ENCODE measurements at places on chromosomes 2 and 18. TPM values are rescaled to one million over a fixed set of nuclear protein-coding genes. Genes with fewer than 3 reads are reported as not detected.
A peak's percentile ranks its signal among the peaks of the same experiment; 100 is the strongest.

MC2R gene
- total RNA-seq: not detected

CABYR gene
- total RNA-seq: 3.1 TPM

ALPP gene
- not detected for total RNA-seq

NXPH2 gene
- total RNA-seq: not detected

ZNF804A gene
- not detected for total RNA-seq

POTEJ gene
- not detected for total RNA-seq

EMILIN1 gene
- total RNA-seq: 77.4 TPM

PTCD3 gene
- total RNA-seq: 73.5 TPM

EFEMP1 gene
- total RNA-seq: 446 TPM

FBXO36 gene
- total RNA-seq: 3.0 TPM

- no peak for DNase-seq
Measured at GRCh38 chr18:3693410-3693809, 243.4 kb downstream of the TGIF1 start.

DNA sequence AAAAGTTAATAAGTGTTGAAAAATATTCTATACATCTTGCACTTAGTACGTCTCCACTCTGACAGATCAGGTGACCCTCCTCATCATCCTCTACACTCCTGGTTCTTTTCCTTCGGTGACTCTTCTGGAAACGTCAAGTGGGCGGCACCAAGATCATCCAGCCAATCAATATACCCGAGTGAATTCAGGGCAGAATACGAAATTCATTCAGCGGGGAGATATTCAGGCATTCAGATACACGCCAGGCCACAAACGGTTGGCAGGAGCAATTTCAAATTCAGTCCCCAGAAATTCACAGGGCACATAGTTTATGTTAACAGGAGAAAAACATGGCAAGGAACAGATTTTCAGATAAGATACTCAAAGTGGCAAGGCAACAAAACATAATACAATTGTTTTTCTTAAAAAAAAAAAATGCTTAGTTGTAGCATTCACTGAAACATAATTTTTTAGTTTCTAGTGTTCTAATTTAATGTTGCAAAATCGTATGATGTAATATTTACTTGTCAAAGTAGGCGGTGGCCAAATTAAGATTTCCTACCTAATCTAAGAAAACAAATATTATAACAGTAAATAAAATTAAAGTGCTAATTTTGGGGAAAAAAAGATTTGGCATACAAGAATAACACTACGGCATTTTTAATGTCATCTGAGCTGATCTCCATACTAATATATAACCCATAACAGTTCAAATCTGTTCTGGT, 4.2 kb downstream of the CLK1 start:
- no peak for DNase-seq

- DNase-seq: no peak
Measured at GRCh38 chr2:9382604-9383235, 40.6 kb downstream of the ITGB1BP1 start.

GRCh38 chr2:127829845-127830246, 18.9 kb upstream of the WDR33 start:
- DNase-seq: no peak

GRCh38 chr18:76903386-76903785, 81.0 kb downstream of the ZNF236 start:
- no peak for DNase-seq

DNA sequence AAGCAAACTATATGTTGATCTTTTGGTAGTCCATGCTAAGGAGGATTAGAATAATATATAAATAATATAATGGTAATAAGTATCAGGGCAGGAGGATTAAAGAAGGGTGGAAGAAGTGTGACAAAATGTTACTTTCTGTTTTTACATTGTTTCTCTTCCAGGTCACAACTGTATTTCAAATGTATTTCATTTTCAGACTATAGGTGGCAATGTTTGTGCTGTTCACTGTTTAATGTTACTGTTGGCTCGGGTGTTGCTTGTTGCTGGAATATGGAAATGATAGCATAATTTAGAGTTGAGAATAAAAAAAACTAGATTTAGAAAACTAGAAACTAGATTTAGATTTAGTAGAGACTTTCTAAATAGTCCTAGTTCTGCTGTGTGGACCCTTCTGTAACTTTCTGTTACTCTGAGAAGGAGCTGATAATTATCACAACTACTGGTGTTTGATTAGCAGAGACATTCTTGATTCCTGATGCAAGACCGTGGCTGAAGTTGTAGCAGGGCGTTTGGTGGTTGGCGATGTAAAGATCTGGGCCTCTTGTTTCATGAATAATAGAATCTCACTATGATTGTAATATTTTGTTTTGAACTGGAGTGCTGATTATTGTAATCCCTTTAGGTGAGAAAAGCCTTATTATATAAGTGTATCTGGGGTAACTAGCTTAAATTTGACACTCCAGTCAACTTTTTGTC, 7.9 kb downstream of the NEDD4L start:
- DNase-seq: no peak

DNA sequence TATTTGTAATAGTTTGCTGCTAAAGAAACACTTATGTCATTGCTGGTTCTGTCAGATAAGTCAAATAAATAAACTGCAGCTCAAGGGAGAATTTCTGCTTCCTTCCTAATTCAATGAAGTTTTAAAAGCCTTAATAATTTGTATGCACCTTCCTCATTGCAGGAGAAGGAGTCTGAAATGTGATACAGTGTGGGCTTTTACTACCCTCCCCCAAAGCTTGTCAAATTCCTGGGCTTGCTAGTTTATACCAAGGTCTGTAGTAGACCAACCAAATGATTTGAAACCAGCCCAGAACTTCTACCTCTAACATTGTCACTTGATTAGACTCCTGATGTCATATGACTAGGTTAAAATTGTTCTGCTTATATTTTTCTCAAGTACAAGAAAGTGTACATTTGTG, 131.8 kb downstream of the DTNA start:
- DNase-seq: no peak

DNA sequence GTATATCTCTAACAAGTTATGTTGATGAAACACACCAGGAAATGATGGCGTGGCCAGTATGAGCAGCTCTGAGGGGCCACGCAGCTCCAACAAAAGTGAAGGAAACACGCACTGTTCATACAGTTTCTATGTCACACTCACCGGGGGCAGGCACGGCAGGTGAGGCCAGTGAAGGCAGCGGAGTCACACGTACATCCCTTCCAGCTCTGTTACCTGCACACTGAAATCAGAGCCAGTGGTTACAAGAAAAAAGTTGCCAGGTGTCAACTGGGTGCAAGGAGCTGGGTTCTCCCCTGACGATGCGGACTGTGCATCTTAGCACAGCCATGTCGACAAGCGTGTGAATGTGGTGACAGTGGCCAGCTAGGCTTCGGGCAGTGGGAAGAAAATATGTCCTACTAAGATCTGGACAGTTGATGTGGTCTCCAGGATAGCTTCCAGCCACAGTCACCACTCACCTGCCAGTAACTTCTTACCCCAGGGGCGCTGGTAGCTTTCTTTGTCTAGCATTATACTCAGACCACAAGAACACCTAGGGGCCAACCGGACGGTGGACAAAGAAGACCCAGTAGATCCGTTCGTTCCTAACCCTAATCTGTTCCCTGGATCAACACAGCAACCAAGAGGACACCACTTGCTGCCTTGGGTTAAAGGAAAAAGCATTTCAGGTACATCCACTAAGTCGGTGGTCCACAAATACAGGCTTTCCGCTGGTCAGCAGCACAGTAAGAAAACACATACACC, 10.1 kb downstream of the HJURP start:
- peak; percentile 39 for DNase-seq

GRCh38 chr18:486929-487740, 13.4 kb downstream of the COLEC12 start:
- no peak for DNase-seq

- DNase-seq: peak; percentile 81
Measured at GRCh38 chr2:74206180-74206688, 7.8 kb downstream of the MTHFD2 start.

DNA sequence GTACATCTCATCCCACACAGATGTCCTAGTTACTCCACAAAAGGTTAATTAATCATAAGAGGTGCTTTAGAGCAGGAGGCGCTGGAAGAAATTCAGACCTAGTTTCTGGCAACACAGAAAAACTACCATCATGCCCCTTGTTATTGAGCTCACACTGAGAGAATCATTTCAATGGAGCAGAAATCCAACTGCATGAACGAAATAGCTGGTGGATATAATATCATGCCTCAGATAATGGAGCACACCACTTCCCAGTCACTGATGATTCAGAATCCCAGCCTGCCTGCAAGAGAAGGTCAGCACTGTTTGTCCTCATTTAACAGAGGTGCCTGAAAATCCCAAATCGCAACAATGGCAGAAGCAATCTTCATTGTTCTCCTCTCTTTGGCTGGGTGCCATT, 125.8 kb upstream of the CREB1 start:
- DNase-seq: no peak

DNA sequence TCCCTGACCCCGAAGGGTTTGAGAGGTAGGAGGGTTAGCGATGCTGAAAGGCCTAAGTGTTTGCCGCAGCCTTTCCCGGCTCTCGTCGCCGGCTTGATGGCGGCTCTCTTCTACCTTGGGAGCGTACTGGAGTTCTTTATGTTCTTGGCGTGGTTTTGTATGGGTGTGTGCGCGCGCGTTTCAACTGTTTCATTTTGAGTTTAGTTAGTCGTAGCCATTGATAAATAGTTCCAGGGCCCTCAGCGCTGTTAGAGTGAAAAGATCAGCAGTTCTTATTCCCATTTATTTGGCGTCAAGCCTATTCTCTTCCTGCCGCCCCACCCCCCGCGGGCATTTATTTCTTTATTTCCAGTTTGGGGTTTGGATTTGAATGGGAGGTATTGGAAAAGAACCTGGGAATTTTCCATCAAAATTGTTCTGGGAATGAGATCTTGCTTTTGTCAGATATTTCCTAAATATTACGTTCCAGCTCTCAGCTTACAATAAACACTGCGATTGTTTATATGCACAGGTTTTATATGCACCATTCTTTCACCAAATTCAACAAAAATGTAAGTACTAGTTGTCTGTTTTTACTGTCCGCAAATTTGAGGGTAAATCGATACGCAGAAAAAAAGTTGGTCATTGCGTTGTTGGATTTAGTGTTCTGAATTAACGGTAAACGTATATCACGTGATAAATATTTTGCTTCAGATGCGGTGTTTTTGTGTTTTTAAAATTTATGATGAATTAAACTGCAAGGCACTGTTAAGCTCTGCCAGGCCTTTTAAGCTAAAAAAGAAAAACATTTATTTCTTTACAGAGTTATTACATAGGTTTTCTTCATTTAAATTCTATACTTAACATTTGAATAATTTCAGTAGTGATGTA, 954 bp downstream of the CCNT2 start:
- DNase-seq: peak; percentile 90

DNA sequence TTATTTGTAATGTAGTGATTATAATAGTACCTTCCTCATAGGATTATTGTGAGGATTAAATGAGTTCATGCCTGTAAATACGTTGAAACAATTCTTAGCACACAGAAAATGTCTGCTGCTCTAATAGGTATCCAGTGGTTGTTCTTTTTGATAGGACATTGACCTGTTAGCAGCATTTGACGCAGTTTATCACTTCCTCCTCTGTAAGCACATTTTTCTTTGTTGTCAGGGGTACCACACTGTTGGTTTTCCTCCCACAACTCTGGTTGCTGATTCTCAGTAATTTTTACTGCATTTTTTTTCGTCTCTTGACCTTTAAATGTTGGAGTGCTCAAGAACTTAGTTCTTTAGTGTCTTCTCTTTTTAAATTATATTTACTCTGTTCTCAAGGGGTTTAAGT, 15.4 kb downstream of the PPM1B start:
- no peak for DNase-seq

GRCh38 chr18:79548986-79549637, 130.5 kb upstream of the CTDP1 start:
- DNase-seq: peak; percentile 84

DNA sequence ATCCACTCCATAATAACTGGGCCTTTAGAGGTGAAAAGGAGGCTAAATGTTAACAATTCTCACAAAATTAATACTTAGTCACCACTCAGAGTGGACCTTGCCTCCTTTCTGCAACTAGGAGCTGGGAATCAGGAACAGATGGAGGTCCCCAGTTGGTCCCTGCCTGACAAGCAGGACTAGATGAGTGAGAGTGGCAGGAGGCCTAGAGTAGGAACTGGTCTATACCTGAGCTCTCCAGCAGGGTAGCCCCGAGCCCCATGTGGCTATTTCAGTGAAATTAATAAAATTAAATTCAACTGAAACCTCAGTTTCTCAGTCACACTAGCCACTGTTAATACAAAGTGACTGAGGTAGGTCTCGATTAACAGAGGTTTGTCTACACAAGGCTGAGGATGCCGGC, 150.5 kb downstream of the MYO5B start:
- DNase-seq: no peak

GRCh38 chr2:152319822-152320570, 15.0 kb upstream of the FMNL2 start:
- no peak for DNase-seq

DNA sequence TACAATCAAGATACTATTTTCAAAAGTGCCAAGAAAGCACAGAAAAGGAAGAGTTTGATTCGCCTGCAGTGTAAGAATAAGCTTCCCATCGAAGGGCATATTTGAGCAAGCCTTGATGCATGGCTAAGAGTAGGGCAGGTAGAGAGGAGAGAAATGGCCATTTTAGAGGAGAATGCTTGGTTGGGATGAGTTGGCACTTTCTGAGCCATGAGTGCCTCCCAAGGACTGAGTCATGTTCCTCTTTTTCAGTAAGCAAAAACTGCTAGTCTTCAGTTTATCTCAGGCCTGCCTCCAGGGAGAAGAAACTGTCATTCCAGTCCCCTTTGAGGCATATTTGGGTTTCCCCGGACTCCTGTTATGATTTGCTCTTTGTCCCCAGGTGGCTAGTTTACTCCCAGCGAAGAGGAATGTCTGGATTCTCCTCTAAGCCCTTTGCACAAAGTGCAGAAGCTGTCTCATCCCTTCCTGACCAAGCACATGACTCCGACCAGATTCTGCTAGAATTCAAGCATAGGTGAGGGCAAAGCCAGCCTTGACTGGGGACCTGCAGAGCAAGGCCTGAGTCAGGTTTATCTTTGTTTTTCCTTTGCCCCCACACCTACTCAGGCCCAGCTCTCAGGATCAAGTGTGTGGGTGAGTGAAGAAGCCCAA, 115.2 kb downstream of the TTC32 start:
- DNase-seq: no peak

DNA sequence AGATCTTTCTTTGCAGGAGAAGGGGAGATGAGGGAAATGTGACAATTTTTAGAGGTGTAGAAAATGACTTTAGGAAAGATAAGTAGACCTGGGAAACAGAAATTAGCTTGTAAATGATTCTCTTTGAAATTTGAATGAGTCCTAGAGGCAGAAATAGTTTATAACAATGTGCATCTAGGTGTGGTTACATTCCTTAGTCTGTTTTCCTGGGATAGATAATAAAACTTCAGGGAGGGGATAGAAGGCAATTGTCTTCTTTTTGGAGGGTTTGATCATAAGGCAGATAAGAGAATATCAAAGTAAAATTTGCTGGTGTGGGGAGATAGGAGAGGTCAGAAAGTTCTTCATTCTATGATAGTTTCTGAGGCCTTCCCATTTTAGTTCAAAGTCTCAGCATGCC, 1344.3 kb upstream of the LRRTM1 start:
- no peak for DNase-seq

DNA sequence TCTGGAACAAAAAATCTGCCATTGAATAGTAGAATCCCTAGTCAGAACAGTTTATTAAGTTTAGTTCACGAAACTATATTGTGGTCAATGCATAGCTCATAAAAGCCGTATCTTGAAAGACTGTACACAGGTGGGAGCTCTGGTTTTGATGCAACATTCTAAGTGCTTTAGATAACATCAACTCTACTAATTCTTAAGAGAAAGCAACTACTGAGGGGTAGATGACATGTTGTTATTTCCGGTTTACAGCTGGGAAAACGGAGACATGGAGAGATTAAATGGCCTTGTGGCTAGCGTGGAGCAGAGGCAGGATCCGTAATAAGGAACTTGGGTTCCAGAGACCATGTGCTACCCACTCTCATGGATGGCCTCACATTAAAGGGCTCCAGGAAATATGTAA, 4.2 kb upstream of the ITGA6 start:
- no peak for DNase-seq

Data from mesenteric fat pad (tissue), 1 donor.